Right lung (tissue), 10 donors: ENCODE measurements at places on chromosomes 11 and 22. TPM values are rescaled to one million over a fixed set of nuclear protein-coding genes. Genes with fewer than 3 reads are reported as not detected.
A peak's percentile ranks its signal among the peaks of the same experiment; 100 is the strongest.

- DNase-seq = peak; percentile 79
Observed at GRCh38 chr22:31970490-31971444, 26.4 kb downstream of the YWHAH start.

GRCh38 chr11:29184939-29185890 is 831.6 kb downstream of the KCNA4 start:
- no peak for DNase-seq

GRCh38 chr11:96964661-96965060 is 574.8 kb downstream of the JRKL start:
- DNase-seq = no peak

DNA sequence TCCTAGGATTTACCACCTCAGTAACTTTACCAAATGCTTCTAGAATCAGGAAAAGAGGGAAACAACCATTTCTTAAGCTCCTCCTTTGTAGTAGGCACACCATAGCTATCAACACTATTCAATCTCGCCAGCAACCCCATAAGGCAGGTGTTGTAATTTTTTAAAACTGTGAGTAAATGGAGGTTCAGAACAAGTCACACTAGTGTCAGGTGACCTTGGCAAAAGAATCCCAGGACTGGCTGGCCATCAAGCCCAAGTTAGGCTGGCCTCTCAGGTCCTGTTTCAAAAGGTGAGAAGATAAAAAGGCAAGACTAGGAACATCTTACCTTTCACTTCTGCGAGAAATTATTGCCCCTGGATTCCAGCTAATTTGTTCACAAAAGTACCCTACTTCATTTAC is 713 bp downstream of the TOP3B start:
- DNase-seq = no peak

DNA sequence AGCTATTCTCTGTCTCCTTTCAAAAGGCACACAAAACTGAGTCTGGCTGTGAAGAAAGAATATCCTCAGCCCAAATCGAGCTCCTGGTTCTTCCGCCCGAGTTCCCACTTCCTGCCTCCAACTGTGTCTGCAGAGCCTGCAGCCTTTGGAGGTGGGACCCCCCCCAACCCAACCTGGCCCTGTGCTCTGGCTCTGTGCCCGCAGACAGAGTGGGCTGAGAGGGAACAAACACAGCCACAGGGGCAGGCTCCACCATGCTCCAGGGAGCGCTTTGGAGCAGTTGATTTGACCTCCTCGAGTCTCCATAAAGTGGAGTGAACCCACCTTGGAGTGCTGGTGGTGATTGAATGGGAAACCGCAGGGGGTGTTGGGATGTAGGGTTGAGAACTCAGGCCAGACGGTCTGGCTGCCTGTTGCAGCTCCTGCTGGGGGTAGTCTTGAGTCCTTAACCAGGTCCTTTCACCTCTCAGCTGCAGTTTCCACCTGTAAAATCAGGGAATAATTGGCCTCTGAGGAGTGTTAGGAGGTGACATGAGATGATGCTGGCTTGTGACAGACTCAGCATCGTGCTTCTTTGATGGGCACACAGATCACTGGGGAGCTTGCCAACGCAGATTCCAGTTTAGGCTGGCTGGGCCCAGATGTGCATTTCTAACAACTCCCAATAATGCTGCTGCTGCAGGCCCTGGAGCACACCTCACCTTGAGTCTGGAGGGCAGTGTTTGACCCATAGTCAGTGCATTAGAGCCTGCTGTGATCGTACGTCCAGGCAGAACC is 11.4 kb downstream of the DAGLA start:
- no peak for DNase-seq

DNA sequence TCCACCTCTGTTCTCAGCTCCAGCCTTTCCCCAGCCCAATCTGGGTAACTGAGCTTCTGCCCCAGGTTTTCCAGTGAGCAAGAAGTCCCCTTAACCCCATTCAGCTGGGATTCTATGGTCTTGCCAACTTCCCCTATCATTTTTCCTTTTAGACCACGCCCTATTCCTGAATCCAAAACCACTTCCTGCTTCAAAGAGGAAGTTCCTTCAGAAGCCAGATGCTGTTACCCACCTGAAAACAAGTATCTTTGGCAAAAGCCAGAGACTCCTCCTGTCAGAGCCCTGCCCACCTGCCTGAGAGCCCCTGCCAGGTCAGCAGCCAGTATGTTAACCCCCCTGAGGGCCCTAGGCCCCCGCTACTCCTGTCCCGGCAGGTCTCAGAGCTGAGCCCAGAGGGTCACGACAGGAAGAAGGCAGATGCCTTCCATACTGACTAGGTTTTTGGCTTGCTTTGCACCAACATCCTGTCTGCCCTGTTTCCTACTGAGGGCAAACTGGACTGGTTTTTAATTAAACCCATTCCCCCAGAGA is 20.3 kb upstream of the MICAL2 start:
- no peak for DNase-seq

DNA sequence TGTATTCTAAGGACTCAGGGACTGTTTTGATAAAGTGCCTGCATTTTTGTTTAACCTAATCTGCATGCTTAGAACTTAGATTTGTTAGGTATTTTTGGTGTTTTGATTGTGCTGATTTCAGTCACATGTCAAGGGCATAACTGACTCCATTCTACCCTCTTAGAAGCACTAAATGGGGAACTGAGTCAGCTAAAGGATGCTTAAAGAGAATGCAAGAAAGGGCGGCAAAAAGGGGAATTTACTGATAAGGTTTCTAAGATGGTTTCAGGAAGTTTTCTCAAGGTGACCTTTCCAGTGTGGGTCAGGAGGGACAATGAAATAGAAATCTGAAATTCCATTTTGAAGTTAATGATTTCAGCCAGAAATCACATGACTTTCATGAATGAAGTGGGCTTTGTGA is 43.0 kb downstream of the MMP20 start:
- DNase-seq = no peak

DNA sequence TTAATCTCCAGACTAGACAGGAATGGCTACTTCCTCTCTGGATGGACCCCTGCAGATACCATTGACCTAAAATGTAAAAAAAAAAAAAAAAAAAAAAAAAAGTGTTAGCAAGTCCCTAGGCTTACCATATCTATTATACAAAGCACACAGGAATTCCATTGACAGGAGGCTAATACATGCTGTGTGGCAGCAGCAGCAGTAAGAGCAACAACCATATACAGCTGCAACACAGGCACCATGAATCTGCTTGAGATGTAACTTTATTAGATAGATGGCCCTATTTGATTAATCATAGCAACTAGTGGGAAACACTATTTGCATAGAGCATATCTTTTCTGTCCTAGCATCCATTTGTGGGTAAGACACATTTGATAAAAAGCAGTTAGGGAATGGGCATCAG is 1447.1 kb downstream of the FAM181B start:
- no peak for DNase-seq

DNA sequence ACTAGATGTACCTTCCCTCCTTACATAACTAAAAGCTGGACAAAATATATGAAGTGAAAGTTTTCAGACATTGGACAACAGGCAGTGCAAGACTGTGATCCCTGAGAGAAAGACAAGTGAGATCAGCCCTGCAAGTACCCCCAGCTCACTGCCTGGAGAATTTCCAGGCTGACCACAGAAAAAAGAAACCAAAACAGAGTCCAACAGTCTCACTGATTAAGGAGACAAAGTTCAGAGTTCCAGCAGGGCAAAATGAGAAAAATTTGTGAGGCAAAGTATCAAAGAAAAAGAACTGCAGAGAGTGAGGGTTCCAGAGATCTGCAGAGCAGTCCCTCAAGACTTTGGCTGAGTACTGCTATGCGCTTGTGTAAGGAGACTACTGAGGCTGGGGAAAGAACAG is 47.3 kb upstream of the TMEM45B start:
- no peak for DNase-seq

- DNase-seq = no peak
Observed at GRCh38 chr11:67250059-67251043, 15.9 kb upstream of the GRK2 start.

- no peak for DNase-seq
Observed at GRCh38 chr11:65781962-65782815, 1.4 kb upstream of the AP5B1 start.

DNA sequence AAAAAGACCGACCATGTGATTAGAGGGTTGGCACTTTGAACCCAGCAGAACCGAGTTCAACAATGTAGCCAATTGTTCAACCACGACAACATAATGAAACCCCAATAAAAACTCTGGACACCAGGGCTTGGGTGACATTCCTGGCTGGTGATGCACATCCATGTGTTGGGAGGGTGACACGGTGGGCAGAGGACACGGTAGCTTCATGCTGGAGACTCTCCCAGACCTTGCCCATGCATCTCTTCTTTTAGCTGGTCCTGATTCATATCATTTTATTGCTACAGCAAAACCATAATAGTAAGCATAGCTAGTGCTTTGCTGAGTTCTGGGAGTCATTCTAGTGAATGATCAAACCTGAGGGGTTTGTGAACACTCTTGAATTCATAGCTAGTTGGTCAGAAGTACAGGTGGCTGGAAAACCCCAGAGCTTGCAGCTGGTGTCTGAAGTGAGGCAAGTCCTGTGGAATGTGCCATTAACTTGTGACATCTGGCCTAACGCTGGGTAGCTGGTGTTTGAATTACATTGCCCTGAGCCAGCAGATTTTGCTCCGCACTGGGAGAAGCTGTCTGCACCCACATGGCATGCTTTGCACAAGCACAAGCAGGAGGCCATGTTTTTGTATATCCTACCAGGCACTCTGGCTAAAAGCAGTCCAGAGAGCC is 14.0 kb downstream of the RPUSD4 start:
- no peak for DNase-seq

GRCh38 chr11:134642206-134642605 is 230.2 kb upstream of the B3GAT1 start:
- peak; percentile 5 for DNase-seq

GRCh38 chr11:76667856-76668255 is 2.7 kb downstream of the LRRC32 start:
- no peak for DNase-seq

GRCh38 chr22:38415046-38415445 is 40.0 kb downstream of the KCNJ4 start:
- no peak for DNase-seq

DNA sequence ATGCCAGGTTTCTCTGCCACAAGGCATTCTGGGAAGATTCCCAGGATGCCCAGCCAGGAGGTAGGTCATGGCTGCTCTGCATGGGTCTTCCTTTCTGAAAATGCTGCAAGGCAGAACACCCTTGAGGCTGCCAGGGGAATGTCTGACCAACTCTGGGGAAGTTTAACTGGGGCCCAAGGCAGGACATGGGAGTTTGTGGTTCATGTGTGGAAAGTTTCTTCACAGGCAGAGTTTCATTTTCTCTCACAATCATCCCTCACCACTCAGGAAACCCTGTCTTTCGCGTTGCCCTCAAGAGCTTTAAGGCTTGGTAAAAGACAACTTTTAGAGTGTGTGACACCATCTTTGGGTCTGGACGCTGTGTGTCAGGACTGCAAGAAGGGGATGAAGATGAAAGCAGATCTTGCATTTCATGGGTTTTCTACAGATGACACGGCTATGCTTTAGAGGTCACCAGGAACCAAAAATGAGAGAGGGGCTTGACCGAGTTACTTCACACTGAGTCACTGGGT is 133.5 kb downstream of the CD44 start:
- no peak for DNase-seq

- peak; percentile 45 for DNase-seq
Observed at GRCh38 chr11:88421530-88421929, 84.0 kb upstream of the CTSC start.

DNA sequence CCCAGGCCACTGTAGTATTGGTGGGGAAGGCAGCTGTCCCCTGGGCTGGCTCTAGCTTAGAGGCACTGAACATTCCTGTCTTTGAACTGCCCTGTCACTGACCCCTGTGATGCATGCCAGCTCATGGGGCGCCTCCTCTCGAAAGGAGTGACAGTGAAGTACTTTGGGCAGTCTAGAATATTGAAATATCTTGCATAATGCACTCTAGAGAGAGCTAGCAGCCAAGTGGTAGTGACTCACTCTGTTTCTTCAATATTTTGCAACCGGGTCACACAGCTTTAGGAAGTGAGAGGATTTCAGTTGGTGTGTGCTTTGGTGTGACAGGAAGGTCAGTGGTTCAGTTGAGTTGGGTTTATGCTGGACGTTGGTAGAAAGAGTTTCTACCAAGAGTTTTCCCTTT is 35.5 kb upstream of the ST14 start:
- DNase-seq = no peak

DNA sequence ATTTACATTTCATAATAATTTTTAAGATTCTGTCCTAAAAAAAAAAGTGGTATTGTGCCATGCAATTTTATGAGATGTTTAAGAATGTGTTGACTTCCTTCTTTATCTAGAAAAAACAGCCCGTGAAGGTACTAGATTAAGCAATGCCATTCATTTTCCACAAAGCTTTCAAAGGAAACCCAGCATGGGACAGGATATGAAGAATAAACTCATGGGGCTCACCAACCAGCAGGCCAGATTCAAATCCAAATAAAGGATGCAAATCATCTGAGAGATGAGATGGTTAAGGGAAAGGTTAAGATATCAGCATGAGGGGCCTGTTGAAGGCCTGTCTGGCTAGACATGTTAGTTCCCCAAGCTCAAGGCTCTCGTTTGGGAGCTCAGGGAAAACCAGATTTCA is 199.1 kb downstream of the SWAP70 start:
- DNase-seq = no peak

GRCh38 chr22:24836282-24836681 is 30.3 kb downstream of the SGSM1 start:
- no peak for DNase-seq

DNA sequence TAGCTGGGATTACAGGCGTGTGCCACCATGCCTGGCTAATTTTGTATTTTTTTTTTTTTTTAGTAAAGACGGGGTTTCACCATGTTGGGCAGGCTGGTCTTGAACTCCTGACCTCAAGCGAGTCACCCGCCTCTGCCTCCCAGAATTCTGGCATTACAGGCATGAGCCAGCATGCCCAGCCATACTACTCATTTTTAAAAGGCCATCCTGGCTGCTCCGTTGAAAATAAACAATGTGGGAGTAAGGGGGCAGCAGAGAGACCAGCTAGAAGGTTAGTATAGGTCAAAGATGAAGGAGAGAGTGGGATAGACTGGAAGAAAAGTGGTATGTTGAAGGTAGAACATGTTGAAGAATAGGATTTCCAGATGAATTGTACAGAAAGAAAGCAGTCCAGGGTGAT is 17.6 kb upstream of the LIN7C start:
- DNase-seq = no peak

GPR83 gene
- polyA plus RNA-seq = 0.25 TPM

TRIM49D2 gene
- polyA plus RNA-seq = not detected

ARL2 gene
- 39.5 TPM for polyA plus RNA-seq

PNPLA5 gene
- not detected for polyA plus RNA-seq

TTC38 gene
- 29.4 TPM for polyA plus RNA-seq

OR5A2 gene
- polyA plus RNA-seq = 0.03 TPM

DCDC1 gene
- 1.8 TPM for polyA plus RNA-seq

SCGB1D4 gene
- not detected for polyA plus RNA-seq

NCF4 gene
- 3.7 TPM for polyA plus RNA-seq

MTMR2 gene
- 41.4 TPM for polyA plus RNA-seq

PANX3 gene
- not detected for polyA plus RNA-seq

DLG2 gene
- polyA plus RNA-seq = 13.2 TPM

XKR3 gene
- polyA plus RNA-seq = not detected

OR5J2 gene
- not detected for polyA plus RNA-seq
